AG08396 (cell line): ENCODE measurements at places on chromosomes 1 and 21.

GRCh38 chr1:31413405-31414001, 490 bp downstream of the SERINC2 start:
- peak; percentile 58 for DNase-seq

DNA sequence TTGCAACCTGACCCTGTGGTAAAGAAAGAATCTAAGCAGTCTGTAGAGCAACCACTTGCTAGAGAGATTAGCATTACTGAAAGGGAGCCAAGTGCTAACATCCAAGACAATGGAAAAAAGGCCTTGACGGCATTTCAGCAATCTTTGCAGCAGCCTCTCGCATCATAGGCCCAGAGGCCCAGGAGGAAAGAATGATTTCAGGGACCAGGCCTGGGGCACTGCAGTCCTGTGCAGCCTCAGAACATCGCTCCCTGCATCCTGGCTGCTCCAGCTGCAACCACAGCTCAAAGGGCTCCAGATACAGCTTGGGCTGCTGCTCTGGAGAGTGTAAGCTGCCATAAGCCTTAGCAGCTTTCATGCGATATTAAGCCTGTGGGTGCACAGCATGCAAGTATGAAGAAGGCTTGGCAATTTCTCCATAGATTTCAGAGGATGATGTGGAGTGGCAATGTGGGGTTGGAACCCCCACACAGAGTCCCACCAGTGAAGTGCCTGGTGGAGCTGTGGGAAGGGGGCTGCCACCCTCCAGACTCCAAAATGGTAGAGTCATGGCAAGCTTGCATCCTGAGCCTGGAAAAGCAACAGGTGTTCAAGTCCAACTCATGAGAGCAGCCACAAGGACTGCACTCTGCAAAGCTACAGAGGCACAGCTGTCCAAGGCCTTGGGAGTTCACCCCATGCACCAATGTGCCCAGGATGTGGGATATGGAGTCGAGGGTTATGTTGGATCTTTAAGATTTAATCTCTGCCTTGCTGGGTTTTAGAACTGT, 110.6 kb upstream of the HMGB4 start:
- no peak for DNase-seq

DNA sequence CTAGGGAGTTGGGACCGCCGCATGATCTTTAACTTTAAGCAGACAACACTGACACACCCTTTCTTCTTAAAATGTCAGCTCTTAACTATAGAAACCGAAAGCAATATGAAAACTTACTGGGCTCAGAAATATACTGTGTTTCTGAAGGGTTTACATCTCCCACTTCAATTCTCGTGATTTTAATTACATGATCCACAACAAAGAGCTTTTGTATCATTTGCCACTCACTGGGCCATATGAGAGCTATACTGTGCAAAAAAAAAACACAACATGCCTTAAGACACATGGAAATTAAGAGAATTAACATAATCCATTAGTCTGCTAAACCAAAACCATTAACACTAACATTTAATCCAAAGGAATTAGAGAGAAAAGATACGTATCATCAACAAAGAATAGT, 35.0 kb upstream of the RAP1GAP start:
- no peak for DNase-seq

GRCh38 chr21:42493109-42494060, 2.6 kb downstream of the RSPH1 start:
- DNase-seq = no peak

GRCh38 chr1:153771841-153772593, 3.2 kb upstream of the SLC27A3 start:
- DNase-seq = no peak

DNA sequence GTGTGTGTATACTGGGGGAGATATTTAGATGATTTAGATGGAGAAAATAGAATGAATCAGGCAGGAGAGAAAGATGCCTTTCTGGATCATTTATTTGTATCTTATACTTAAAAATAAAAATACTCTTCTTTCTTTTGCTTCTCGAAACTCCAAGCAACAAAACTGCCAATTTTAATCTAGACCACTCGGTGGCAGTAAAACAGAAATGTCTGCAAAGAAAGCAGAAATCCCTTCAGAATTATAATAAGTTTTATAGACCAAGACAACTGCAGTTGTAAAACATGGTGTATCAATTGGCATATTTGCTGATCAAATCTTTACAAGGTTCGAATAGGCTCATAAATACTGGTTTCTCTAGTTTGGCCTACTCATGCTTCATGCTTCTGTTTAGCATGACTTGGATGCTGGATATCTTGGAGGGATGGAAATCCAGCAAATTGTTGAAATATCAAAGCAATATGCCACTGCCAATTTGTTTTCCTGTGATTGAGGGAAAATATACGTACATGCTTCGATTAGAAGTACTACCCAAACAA, 15.1 kb upstream of the C1orf87 start:
- DNase-seq = no peak

- DNase-seq = no peak
Observed at GRCh38 chr1:40987439-40988276, 8.2 kb downstream of the CTPS1 start.

- no peak for DNase-seq
Observed at GRCh38 chr1:14912839-14913481, 240.6 kb upstream of the TMEM51 start.

GRCh38 chr1:235902677-235903542, 36.2 kb upstream of the LYST start:
- peak; percentile 30 for DNase-seq

DNA sequence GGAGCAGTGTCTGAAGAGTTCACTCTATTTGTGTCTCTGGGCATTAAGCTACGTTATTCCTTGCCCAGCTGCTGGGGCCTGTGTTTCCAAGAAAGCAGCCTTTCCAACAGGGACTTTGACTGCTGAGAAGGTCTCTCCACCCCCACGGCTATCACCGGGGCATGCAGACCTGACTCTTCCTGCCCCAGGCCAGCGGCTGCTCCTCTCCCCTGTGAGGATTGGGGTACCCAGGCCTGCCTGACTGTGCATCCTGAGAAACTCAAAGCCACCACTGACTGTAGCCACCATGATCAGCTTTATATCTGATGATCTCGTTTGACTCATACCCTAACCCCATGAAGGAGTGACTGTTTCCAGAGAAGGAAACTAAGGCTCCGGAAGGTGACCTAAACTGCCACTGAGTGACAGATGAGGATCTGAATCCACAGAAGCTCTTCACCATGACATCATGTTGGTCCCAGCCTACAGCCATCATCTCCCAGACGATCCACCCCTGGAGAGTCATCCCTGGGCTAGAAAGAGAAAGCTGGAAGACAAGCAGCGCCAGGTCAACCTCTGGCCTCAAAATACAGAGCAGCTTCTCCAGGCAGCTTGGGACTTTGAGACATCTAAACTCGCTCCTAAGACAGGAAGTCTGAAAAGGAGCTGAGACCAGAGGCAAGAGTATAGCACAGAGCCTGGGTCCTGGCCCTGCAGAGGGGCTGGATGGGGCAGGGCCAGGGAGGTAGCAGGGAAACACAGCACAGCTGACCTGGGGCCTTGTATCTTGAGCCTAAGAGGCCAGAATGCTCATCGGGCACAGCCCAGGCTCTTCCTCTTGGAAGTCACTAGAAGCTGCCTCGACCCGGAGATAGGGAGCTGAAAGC, 244.0 kb upstream of the VAMP3 start:
- DNase-seq = peak; percentile 55

DNA sequence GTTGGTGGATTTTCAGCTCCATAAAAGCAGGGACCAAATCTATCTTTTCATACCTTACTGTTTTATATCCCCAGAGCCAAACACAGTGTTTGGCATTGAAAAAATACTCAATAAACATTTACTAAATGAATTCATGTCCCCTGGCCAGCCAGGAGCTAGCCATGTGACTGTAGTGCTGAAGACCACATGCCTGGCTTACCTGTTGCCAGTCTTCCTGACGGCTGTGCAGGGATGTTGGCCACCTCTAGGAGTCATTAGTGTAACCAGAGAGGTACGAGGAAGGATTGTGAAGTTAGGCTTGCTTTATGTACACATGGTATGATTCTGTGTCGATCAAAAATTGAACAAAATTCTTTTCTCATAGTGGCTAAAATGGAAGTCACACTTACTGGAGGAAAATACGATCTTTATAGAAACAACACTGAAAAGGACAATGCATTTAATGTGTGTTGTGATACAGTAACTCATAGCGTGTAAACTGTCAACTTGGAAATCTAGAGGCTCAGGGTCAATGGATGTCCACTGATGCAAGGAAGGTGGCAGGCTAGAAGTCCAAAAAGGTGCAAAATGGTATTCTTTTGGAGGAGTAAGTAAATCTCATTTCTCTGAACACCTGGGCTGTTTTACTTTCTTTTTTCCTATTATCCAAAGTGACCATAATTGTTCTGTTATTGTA, 60.9 kb downstream of the FGGY start:
- no peak for DNase-seq

- no peak for DNase-seq
Observed at GRCh38 chr1:8733484-8733883, 84.0 kb downstream of the RERE start.

DNA sequence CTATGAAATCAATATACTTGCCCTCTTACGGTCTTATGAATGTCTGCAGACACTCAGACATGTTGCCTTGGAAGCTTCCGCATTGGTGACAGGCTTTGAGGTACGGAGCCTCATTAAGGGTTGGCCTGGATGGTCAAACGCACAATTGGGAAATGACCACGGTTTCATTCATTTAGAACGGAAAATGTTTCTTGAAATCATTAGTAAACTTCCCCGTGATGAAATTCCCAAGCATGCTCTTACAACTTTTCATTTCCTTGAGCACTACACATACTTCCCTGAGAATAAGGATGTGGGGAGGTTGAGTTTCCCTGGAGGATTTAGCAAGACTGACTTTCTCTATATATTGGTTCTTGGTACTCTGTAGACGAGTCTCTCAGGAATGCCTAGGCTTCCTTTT, 146.3 kb downstream of the HLX start:
- no peak for DNase-seq

- DNase-seq = no peak
Observed at GRCh38 chr1:160682983-160683865, 28.4 kb downstream of the CD48 start.

DNA sequence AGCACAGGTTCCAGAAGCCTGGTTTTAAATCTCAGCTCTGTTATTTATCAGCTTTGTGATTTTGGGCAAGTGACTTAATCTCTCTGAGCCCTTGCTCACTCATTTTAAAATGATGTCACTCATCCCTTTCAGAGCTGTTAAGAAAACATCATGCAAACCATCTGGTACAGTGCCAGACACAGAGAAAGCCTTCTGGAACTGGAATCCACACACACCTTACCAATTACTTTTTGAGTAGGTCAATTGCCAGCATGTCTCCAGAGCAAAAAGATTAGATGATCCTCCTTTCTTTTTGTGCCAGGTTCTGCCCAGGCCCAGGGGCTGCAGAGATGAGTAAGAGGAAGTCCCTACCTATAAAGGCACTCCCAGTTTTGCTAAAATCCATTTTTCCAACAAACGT, 61.3 kb downstream of the ROR1 start:
- no peak for DNase-seq

- DNase-seq = no peak
Observed at GRCh38 chr1:39165049-39165448, 39.4 kb upstream of the MACF1 start.

DNA sequence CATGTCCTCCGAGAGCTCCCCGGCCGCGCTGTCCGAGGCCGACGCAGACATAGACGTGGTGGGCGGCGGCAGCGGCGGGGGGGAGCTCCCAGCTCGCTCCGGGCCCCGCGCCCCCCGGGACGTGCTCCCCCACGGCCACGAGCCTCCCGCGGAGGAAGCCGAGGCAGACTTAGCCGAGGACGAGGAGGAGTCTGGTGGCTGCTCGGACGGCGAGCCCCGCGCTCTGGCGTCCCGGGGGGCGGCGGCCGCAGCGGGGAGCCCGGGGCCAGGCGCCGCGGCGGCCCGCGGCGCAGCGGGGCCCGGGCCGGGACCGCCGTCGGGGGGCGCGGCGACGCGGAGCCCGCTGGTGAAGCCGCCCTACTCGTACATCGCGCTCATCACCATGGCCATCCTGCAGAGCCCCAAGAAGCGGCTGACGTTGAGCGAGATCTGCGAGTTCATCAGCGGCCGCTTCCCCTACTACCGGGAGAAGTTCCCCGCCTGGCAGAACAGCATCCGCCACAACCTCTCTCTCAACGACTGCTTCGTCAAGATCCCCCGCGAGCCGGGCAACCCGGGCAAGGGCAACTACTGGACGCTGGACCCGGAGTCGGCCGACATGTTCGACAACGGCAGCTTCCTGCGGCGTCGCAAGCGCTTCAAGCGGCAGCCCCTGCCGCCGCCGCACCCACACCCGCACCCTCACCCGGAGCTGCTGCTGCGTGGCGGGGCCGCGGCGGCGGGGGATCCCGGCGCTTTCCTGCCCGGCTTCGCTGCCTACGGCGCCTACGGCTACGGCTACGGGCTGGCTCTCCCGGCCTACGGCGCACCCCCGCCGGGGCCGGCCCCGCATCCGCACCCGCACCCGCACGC, 547 bp downstream of the FOXD2 start:
- no peak for DNase-seq

DNA sequence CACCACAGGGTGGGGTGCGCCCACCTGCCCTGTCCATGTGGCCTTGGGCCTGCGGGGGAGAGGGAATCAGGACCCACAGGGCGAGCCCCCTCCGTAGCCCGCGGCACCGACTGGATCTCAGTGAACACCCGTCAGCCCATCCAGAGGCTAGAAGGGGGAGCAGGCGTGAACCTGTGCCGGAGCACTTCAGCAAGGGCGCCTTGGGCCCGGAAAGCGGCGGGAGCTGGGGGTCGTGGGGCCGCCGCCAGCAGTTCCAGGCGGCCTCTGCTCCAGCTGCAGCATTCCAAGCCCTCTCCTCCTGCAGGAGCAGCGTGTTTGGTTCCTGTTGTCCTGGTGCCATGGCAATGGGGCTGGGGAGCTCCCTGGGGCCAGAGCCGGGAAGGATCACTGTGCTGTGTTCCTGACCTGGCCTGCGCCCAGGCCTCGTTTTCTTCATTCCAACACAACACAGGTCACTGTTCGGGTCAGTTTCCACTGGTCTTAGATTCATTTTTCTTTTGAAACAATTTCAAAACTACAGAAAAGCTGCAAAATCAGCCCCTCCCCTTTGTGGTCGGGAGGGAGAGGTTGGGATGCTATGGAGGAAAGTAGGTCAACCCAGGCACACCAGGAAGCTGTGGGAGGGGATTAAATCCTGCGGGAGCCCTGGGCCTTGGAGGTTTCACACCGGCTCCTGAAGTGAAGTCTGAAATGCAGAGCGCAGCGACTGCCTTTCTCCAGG, 18.8 kb downstream of the SLX9 start:
- peak; percentile 73 for DNase-seq

DNA sequence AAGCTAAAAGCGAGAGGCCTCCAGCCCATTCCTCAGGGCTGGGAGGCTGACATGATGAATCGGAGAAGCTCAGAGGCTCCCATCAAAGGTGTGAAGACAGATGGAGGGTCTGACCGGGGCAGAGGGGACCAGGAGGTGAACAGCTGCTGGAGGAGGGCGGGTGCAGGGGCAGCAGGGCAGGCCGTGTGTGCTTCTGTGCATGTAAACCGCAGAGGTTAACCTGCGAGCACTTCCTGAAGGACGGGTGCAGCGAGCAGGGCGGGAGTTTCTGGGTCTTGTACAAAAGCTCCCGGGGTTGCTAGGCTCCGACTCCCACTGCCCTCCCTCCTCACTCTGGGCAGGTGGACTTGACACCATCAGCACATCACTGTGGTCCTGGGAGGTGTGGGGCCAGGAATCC, 75.2 kb downstream of the PAX7 start:
- no peak for DNase-seq

- no peak for DNase-seq
Observed at GRCh38 chr1:31785020-31785946, 21.1 kb upstream of the ADGRB2 start.

GRCh38 chr1:224696891-224697765, 81.0 kb downstream of the CNIH3 start:
- peak; percentile 78 for DNase-seq
